Brain microvascular endothelial cell (primary cell): ENCODE measurements at places on chromosomes 5 and 9.

- DNase-seq: no peak
Observed at GRCh38 chr9:4145482-4145881, 154.4 kb downstream of the GLIS3 start.

- no peak for DNase-seq
Observed at GRCh38 chr5:123617561-123617960, 105.6 kb downstream of the CSNK1G3 start.

DNA sequence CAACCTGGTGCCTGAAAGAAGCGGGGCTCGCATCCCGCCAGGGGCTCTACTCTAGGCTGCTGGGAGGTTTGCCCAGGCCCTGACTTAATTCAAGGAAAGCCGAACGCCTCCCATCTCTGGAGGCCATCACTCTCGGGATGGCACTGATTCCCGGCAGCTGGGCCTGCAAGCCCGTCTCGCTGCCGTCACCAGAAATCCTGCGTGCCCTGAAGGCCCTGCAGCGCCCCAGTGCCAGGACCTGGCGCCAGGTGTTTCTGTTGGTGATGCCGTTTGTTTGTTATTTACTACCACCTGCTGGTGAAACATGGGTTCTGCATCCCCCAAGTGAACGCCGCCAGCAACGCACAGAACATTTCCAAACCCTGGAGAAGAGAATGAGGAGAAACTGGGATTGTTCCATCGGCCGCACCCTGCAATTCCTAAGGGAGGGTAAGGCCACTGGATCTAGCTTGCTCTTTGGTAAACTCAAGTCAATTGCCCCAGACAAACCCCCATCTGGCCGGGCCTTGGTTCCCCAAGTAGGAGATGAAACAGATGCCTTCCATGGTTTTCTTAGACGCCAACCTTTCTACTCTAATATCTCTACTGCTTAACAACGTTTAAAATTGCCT is 77.9 kb downstream of the AK8 start:
- peak; percentile 43 for DNase-seq

- DNase-seq: no peak
Observed at GRCh38 chr9:127500399-127500798, 49.1 kb downstream of the LRSAM1 start.

GRCh38 chr5:130710596-130710995 is 454.5 kb downstream of the HINT1 start:
- peak; percentile 92 for DNase-seq

- peak; percentile 65 for DNase-seq
Observed at GRCh38 chr9:36597412-36598178, 24.9 kb downstream of the MELK start.

GRCh38 chr9:99516657-99517049 is 294.6 kb downstream of the SEC61B start:
- no peak for DNase-seq

GRCh38 chr5:9601055-9601739 is 29.0 kb downstream of the TAS2R1 start:
- DNase-seq: no peak
